D341Med (cell line): ENCODE measurements at places on chromosomes 12 and 14.

GRCh38 chr14:56806760-56807159 is 3.5 kb downstream of the OTX2 start:
- DNase-seq: no peak

DNA sequence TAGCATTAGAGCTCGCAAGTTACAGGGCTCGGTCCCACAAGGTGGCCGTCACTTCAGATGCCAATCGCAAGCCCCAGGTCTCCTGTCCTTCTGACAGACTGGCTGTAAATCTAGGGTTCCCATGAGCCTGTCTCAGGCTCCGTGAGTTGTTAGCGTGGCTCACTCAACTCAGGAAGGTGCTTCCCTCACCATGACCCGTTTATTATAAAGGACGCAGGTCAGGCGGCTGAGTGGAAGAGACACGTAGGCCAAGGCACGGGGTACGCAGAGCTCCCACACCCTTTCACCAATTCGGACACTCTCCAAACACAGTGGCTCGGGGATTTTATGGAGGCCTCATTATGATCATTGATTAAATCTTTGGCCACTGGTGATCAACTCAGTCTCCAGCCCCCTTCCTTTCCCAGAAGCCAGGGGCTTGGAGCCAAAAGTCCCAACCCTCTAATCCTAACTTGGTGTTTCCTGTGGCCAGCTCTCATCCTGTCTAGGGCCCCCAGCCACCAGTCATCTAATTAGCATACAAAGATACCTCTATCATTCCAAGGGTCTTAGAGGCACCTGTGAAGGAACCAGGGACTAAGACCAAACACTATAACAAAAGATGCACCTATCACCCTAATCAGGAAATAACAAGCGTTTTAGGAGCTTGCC is 25.8 kb upstream of the LRTM2 start:
- no peak for DNase-seq

DNA sequence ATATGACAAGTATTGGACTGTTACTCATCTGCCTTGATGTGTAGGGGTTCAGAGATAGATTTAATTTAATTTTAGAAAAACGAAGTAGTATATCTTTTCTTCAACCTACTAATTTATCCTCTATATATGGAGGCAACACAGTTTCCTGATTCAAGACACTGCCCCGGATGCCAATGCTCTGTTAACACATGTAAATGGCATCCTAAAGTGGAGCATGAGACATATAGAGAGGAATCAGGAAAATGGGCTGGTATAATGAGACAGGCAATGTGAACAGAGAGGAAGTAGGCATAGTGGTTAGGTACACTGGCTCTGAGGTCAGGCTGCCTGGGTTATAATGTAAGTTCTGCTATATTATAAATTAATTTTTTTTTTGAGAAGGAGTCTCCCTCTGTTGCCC is 85.6 kb downstream of the OTOGL start:
- DNase-seq: no peak

GRCh38 chr12:115752156-115752555 is 525.3 kb downstream of the MED13L start:
- DNase-seq: no peak

GRCh38 chr14:75803765-75804164 is 142.7 kb downstream of the TTLL5 start:
- no peak for DNase-seq

DNA sequence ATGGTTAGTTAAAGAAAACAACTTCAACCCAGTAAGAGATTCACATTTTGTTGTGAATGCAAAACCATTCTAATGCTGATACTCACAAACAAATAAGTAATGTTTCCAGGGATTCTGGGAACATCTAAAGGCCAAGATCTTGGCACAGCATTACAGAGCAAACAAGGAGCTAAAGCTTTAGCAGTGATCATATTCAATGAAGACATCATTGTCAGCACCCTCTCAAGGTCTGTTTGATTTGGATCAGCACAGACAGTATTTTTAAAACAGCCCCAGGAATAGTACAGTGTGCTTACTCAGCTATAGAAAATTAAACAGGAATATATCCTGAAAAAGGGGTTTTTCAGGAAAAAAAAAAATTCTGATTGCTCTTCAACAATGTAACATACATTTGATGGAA is 71.4 kb downstream of the TMEM260 start:
- DNase-seq: no peak

- DNase-seq: no peak
Measured at GRCh38 chr14:93036652-93037345, 78.9 kb downstream of the ITPK1 start.
